ENCODE measurements at places on chromosomes 3 and 15.

GRCh38 chr15:80697075-80697685 is 2.1 kb downstream of the ABHD17C start:
- no peak for DNase-seq

DNA sequence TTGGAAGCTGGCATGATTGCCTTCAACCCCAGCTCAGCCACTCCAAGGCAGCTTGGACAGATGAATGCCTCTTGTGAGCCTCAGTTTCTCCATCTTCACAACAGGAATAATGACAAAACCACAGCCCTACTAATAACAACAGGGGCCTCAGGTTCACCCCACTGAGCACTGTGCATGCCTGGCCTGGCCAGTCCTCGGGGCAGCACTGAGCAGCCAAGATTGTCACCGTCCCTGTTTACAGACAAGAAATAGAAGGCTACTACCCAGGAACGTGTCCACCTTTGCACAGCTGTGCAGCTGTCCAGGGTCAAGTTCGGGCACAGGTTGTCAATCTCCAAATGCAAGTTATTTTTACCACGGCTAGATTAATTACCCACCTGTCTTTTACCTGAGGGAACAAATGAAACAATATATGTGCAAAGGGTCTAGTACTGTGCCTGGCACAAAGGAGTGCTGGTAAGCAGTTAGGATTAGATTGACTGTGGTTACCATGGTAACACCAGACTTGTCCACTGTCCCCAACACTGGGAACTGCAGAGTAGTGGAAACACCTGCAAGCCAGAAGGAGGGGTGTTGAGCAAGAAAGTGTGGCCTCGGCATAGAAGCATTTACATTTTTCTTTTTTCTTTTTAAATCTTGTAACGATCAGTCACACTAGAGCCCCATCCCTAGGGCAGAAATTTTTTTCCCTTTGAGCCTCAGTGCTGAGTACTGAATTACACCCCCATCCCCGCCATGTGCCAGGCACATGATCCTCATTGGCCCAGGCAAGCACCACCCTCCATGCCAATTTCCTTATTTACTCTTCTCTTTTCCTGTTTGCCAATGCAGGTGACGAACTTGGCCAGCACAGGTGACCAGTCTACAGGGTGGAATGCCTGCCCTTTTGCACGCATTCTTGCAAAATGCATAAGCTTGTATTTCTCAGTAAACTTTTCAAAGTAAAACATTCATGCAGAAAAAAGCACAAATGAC is 66.3 kb upstream of the SLC6A6 start:
- peak; percentile 3 for DNase-seq

GRCh38 chr3:169755488-169755887 is 9.4 kb downstream of the TERC start:
- no peak for DNase-seq

GRCh38 chr3:79886204-79886603 is 118.4 kb upstream of the ROBO1 start:
- no peak for DNase-seq

DNA sequence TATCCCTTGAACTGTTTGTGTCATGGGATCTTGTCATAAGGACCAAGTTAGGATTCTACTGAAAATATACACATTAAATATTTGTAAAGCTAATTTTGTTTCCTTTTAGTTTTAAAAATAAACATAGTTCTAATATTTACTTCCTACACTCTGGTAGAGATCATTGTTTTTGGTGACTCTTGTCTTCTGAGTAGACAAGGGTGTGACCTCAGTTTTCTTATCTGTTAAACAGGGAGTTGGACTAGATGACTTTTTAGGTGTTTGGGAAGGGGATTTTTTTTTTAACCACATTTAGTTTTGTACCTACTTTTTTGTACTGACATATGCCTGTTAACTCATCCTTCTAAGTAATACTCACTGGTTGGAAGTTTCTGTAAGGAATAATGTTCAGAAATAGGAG is 30.8 kb downstream of the PLS1 start:
- DNase-seq: no peak

DNA sequence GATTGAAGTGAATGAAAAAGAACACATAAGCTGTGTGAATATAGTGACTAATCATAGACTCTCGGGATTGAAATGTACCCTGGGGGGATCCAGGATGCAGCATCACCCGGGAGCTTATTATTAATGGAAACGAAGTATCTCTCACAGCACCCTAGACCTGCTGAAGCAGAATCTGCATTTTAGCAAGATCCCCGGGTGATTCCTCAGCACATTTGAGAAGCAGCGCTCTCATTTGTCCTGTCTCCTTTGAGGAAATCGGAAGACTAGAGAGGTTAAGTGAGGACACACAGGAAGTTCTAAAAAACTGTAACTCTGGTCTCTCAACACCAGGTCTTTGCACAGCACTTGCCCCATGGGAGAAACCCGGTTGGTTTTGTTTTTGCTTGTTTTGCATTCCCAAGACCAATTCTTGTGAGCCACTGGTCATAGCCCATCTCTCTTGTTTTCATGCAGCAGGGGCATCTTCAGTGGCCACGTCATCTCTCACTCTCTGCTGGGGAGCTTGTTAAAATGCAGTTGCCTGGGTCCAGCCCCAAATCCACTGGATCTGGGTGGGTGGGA is 30.2 kb downstream of the ZNF710 start:
- DNase-seq: peak; percentile 86

DNA sequence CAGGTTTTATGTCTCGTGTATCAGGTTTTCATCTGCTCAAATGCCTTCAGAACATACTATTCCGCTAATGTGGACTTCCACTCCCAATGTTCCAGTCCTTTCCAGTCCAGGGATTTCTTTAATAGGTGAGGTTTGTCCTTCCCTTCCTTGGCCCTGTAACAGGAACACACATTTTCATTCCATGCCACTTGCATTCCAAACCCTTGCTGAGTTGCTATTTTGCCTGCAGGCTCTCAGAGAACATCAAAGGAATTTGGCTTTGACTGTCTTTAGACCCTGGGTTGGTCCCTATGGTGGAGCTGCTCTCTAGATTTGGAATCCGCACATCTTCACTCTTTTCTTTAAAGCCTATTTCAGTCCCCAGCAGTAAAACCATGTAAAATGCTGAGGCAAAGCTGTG is 12.3 kb upstream of the ALCAM start:
- DNase-seq: peak; percentile 9

DNA sequence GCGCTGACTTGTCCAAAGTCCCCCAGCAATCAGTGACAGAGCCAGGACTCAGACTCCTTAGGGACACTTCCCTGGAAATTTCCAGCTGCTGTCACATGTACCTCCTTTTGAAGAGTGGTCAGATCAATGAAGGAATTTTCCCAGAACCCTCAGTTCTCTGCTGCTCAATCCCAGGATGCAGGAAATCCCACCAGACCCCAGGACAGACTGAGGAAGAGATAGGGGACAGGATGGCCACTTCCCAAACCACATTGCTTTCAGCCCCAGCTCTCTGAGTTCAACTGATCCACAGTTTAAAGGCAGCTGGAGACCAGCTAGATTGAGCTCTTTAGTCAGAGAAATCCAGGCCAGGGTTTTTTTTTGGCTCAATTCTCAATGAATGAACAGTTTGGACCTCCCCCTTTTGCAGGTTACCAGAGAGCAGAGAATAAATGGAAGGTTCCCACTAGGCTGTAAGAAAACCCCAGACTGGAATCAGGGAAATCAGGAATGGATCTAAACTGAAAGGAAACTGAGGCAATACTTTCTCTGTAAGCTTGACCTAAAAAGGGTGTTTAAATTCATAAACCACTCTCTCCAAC is 1.5 kb downstream of the CYP1A1 start:
- DNase-seq: peak; percentile 36

GRCh38 chr3:159978353-159978752 is 10.3 kb upstream of the IL12A start:
- DNase-seq: no peak

GRCh38 chr3:99578339-99578970 is 59.9 kb upstream of the COL8A1 start:
- no peak for DNase-seq

- no peak for DNase-seq
Measured at GRCh38 chr15:86877171-86877631, 797.5 kb downstream of the AGBL1 start.

DNA sequence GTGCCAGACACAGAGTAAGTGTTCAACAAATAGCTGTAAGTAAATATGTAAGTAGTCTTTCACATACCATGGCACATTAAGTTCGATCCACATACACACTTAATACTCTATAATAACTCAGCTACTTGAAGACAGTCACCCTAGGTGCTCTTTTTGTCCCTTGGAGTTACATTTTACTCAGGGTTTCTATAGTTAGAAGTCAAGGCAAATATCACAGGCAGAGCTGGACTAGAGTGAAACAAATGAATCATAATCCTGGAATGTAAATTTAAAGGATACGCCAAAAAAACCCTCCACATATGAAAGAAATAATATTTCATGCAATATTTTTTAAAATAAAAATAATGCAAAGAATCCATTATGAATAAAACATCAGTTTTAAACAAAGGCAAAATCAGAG is 461.8 kb downstream of the MAGI1 start:
- DNase-seq: no peak

DNA sequence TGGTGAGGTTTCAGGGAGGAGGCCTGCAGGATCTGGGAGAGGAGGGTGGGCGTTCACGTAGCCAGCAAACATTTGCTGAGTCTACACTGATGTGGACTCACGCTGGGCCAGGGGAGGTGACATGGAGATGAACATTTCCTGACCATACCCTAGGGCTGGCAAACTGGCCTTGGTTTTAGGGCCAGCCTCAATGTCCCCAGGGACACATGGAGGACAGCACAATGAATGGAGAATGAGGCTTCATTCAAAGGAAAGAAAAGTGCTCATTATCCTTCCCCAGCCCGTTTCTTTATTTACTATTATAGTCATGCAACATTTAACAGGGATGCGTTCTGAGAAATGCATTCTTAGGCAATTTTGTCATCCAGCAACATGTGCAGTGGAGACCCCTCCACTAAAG is 26.8 kb downstream of the ACAN start:
- no peak for DNase-seq

- no peak for DNase-seq
Measured at GRCh38 chr3:118900737-118901525, 133.7 kb downstream of the IGSF11 start.

DNA sequence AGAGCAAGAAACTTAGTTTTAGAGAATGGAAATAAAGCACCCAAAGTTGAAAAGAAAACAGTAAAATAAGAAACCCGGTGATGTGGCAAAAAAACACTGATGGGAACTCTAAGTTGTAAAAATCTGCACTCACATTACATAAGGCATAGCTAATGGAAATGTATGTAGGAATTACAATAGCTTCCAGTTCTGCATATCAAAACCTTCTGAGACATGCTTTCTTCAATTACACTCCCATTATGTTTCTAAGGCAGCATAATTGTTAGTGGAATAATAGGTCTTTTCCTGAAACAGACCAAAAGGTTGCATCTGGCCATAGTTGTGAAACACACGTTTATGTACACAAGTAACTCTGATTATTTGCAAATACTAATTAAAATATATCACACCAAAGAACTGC is 41.4 kb downstream of the SLC30A4 start:
- DNase-seq: no peak

DNA sequence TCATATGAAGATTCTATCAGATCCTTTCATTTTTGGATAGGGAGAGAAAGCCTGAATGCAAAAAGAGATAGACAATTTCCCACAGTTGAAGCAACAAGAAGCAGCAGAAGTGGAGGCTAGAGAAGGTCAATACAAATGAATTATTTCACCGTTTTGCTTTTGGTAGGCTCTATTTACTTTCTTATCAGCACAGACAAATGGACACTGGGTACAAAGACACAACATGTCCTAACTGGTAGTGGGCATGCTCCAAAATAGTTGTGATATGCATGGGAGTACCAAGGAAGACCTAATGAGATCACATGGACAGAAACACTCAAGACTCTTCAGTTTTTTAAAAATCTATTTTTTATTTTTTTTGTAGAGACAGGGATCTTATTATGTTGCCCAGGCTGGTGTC is 99.4 kb downstream of the XRN1 start:
- DNase-seq: no peak

DNA sequence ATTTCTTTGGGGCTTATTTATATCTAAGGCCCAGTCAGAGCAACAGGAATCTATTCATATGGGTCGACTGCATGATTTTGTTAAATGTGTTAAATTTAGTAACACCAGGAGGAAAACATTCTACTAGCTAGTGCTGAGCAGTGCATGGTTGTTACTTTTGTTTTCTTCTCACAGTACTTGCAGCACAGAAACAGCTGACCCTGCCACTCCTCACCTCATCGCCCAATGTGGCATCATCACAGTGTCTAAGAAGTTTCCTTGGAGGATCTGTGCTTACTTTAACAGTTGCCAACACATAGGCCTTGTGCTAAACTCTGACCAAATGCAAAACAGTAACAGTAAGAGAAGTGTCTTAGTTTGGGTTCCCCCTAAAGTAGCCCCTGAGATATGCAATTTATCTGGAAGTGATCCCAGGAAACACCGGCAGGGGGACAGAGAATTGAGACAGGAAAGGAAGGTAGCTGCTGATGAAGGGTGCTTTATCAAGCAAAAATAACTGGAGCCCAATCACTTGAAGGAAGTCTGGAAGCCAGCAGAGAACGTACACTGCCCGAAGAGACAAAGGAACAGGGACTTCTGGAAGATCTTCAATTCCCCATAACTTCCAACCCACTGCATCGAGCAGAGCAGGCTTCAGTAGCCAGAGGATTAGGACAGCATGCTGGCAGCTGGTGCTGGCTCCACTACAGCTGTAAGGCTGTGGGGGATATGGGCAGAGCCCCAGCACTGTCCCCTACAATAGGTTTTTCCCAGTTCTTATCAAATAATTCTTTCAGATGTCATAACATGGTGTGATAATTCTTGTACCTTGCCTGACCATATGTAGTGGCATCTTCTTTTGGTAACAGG is 36.0 kb upstream of the ULK4 start:
- DNase-seq: peak; percentile 28

DNA sequence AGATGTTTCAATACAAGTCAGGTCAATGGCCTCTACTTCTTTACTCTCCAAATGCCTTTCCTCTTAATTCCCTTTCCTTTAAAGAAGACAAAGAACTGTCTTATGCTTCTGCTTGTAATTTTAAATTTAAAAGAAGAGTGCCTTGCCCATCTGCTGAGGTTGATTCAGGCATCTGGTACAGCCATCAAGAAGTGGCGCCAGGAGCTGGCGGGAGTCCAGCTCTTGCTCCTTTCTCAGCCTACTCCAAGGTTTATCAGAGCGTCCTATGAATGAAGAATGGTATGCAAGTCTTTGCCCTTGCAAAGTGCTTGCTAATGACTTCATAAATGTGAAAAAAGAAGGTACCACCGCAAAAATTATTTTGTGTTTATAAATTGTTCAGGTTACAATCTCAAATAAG is 294.6 kb upstream of the TGFBR2 start:
- no peak for DNase-seq

GRCh38 chr3:165683947-165684346 is 153.3 kb downstream of the BCHE start:
- DNase-seq: no peak

- no peak for DNase-seq
Measured at GRCh38 chr3:72114773-72115172, 329.8 kb upstream of the PROK2 start.

- DNase-seq: no peak
Measured at GRCh38 chr15:101386006-101386405, 91.0 kb upstream of the SNRPA1 start.

GRCh38 chr3:195850857-195851543 is 39.3 kb upstream of the MUC4 start:
- DNase-seq: peak; percentile 96

- DNase-seq: no peak
Measured at GRCh38 chr3:14532691-14533456, 7.3 kb downstream of the GRIP2 start.

All from suppressor macrophage (primary cell).